ENCODE measurements at places on chromosomes 16 and 17. TPM values are rescaled to one million over a fixed set of nuclear protein-coding genes. Genes with fewer than 3 reads are reported as not detected.

Gene FZD2
- total RNA-seq = 2.0 TPM

DNA sequence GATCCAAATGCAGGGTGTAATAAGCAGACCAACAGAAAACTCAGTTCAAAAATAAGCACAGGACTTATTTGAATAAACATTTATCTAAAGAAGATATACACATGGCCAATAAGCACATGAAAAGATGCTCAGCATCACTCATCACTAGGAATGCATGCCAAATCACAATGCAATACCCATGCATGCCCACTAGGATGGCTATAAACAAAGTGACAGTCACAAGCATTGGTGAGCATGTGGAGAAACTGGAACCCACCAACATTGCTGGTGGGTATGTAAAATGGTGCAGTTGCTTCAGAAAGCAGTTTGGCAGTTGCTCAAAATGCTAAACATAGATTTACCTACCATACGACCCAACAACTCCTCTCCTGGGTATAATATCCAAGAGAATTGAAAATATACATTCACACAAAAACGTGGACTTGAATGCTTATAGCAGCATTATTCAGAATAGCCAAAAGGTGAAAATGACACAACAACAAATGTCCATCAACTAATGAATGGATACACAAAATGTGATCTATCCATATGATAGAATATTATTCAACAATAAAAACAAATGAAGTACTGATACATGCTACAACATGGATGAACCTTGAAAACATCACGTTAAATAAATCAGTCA, 20.1 kb downstream of the UBE2O start:
- DNase-seq = no peak
- no peaks in the 10 kb centered on the region for H3K4me1 ChIP-seq
- no peaks in the 10 kb centered on the region for H3K36me3 ChIP-seq
- H3K27ac ChIP-seq = no peak overlapping the region
- H3K27me3 ChIP-seq = no peaks in the 10 kb centered on the region

Gene PEX12
- total RNA-seq = 3.5 TPM

- H3K4me1 ChIP-seq = no peaks in the 10 kb centered on the region
- H3K27me3 ChIP-seq = no peaks in the 10 kb centered on the region
- H3K36me3 ChIP-seq = no peaks in the 10 kb centered on the region
- no peak overlapping the region for H3K4me3 ChIP-seq
These were observed 281.4 kb downstream of the BCAS3 start for GRCh38 chr17:60959011-60959410.

- no peaks in the 10 kb centered on the region for H3K27me3 ChIP-seq
- no peak overlapping the region for H3K4me3 ChIP-seq
- H3K4me1 ChIP-seq = no peaks in the 10 kb centered on the region
- no peak overlapping the region for H3K27ac ChIP-seq
These were observed 34.4 kb downstream of the NETO2 start for GRCh38 chr16:47109361-47109760.

- peaks cover 30% of the 10 kb centered on the region for H3K36me3 ChIP-seq
- DNase-seq = no peak
- H3K4me3 ChIP-seq = no peak overlapping the region
- no peaks in the 10 kb centered on the region for H3K27me3 ChIP-seq
- H3K4me1 ChIP-seq = no peaks in the 10 kb centered on the region
These were observed 16.6 kb downstream of the KCTD2 start for GRCh38 chr17:75063626-75064025.

DNA sequence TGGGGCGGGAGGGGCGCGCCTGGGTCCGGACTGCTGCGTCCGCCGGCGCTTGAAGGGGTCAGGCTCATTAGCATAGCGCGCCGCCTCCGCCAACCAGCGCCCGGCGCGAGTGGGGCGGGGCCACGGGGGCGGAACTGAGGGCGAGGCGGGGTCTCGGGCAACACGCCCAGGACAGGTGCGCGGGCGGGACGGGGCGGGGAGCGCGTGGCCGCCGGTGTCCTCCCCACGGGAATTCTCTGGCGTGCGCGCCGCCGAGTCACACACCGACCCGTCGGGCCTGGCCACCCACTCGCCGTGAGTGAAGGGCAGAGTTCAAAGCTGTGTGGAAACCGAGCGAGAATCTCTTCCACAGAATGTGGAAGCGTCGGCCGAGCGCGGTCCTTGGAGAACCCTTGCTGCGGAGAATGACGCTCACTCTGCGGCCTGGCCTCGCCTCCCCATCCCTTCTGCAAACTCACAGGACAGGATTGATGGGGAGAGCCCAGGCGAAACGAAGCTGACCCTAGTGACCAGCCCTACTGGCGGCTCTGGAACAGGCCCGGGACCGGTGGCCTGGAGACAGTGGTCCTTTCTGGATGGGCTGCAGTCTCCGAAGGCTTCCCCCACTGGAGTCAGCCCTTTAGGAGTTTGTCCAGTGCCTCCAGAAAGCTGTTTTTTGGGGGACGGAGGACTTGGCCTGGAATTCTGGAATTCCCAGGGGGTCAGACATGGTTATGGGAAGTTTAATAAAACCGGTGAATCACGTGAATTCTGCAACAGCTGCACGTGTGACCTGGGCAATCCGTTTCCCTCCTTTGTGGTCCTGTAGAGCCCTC, at the start of gene SNAI3:
Gene SNAI3 (minus strand): TSS at position 69 of the 815 bp plus-strand sequence. CDS start 101 bp downstream, outside the sequence.
- no peaks in the 10 kb centered on the region for H3K27me3 ChIP-seq
- peak within 1 kb of the TSS; percentile 68 for H3K27ac ChIP-seq
- H3K4me3 ChIP-seq = peak within 1 kb of the TSS; percentile 61
- peak; percentile 94 for DNase-seq
- peaks cover 25% of the 10 kb centered on the region for H3K4me1 ChIP-seq
